ENCODE measurements at places on chromosomes 4 and X. TPM values are rescaled to one million over a fixed set of nuclear protein-coding genes. Genes with fewer than 3 reads are reported as not detected.

The PSAPL1 gene
- total RNA-seq: not detected

The ERAS gene
- total RNA-seq: not detected

The CXCL10 gene
- under 0.01 TPM for total RNA-seq

The CCDC149 gene
- total RNA-seq: 10.1 TPM

The KLB gene
- not detected for total RNA-seq

All from bronchial smooth muscle cell (primary cell).